Memory B cell (primary cell): ENCODE measurements at places on chromosomes 7 and 10.

- H3K4me3 ChIP-seq, result no peak overlapping the region
- peaks cover 2% of the 10 kb centered on the region for H3K36me3 ChIP-seq
- H3K27me3 ChIP-seq, result no peaks in the 10 kb centered on the region
- DNase-seq, result no peak
- H3K27ac ChIP-seq, result peak overlapping the region; percentile 65
Observed at GRCh38 chr7:3080106-3080505, 36.4 kb upstream of the CARD11 start.

DNA sequence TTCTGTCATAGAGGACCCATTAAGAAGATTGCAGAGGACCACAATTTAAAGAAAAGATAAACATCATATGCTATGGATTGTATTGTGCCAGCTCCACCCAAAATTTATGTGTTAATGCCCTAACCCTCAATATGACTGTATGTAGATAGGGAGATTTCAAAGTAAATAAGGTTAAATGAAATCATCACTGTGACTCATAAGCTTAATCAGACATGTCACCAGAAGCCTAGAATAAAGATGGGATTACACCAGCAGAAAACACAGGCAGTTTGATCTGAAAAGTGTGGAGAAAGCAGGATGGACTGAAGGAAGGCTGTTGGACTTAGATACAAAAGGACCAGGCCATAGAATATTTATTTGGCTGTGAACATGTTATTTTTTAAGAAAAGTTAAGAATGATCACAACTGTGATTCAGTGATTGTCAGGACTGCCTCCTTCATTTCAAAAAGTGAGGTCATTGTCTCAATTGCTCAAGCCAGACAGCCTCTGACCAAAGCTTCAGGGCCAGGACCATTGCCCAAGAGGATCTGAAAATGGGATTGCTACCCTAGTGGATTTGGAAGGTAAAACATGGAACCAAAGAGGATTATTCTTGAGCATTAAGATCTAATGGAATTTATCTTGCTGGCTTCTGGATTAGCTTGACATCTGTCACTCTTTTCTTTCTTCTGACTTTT, 270.8 kb upstream of the POM121L12 start:
- no peaks in the 10 kb centered on the region for H3K27me3 ChIP-seq
- no peak for DNase-seq
- no peak overlapping the region for H3K4me3 ChIP-seq
- no peaks in the 10 kb centered on the region for H3K4me1 ChIP-seq
- H3K27ac ChIP-seq, result no peak overlapping the region

GRCh38 chr7:158357898-158358821, 229.5 kb downstream of the PTPRN2 start:
- DNase-seq, result no peak
- H3K27me3 ChIP-seq, result peaks cover 2% of the 10 kb centered on the region
- H3K36me3 ChIP-seq, result no peaks in the 10 kb centered on the region

GRCh38 chr10:19579761-19580545, 236.3 kb upstream of the PLXDC2 start:
- H3K4me3 ChIP-seq, result no peak overlapping the region
- no peaks in the 10 kb centered on the region for H3K27me3 ChIP-seq
- no peak for DNase-seq

GRCh38 chr10:102770792-102771191, 27.0 kb downstream of the WBP1L start:
- no peaks in the 10 kb centered on the region for H3K27me3 ChIP-seq
- no peak overlapping the region for H3K4me3 ChIP-seq
- peaks cover 23% of the 10 kb centered on the region for H3K4me1 ChIP-seq
- no peak for DNase-seq

DNA sequence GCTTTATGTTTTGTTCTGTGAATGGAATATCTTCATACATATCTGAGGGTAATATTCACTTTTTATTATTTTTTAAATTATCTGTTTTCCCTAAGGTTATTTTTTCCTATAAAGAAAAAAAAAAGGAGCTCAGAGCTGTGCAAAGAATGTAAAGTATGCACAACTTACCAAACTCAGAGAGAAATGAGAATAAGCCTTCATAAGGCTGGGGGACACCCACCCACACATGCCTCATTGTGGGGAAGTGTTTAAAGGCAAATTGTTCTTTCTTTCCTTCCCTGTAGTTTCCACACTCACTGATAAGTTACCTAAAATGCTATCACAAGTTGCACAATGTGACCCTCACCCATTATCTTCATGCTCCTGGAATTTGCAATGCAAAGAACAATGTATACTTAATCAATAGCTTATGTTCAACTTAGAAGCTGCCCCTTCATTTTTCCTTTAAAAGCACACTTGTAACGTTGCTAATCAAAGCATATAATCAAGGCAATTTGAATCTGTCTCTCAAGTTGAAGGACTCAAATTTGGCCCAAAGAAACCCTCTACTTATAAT, 108.1 kb downstream of the GNAT3 start:
- no peaks in the 10 kb centered on the region for H3K27me3 ChIP-seq
- DNase-seq, result no peak
- H3K4me1 ChIP-seq, result no peaks in the 10 kb centered on the region
- no peaks in the 10 kb centered on the region for H3K36me3 ChIP-seq
- H3K4me3 ChIP-seq, result no peak overlapping the region

GRCh38 chr7:36852931-36853330, 128.6 kb upstream of the AOAH start:
- H3K36me3 ChIP-seq, result peaks cover 42% of the 10 kb centered on the region
- no peak overlapping the region for H3K27ac ChIP-seq
- no peaks in the 10 kb centered on the region for H3K4me1 ChIP-seq

DNA sequence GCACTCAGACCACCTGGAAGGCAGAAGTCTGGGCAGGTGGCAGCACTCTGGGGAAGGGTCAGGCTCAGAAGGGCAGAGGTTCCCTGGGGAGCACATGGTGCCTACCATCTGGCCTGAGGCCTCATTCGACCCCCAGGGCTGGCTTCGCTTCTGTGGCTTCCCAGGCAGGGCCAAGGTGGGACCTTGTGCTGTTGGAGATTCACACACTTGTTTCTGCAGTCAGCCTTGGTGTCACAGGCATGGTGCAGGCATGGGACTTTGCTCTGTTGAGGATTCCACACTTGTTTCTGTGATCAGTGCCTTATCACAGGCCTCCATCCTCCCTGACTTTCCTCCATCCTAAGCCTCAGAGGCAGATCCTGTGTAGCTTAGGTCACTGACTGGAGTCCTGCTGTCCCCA, 11.3 kb upstream of the FAM241B start:
- DNase-seq, result peak; percentile 2
- no peak overlapping the region for H3K4me3 ChIP-seq
- no peaks in the 10 kb centered on the region for H3K36me3 ChIP-seq
- H3K27ac ChIP-seq, result no peak overlapping the region
- H3K4me1 ChIP-seq, result peaks cover 7% of the 10 kb centered on the region

GRCh38 chr10:61389887-61390286, 63.3 kb downstream of the TMEM26 start:
- no peak overlapping the region for H3K27ac ChIP-seq
- no peak overlapping the region for H3K4me3 ChIP-seq
- H3K4me1 ChIP-seq, result peaks cover 8% of the 10 kb centered on the region

GRCh38 chr7:891805-892204, 15.5 kb downstream of the GET4 start:
- H3K4me3 ChIP-seq, result no peak overlapping the region
- DNase-seq, result no peak
- H3K36me3 ChIP-seq, result peaks cover 30% of the 10 kb centered on the region

- DNase-seq, result no peak
- H3K27ac ChIP-seq, result no peak overlapping the region
- H3K4me3 ChIP-seq, result no peak overlapping the region
- H3K27me3 ChIP-seq, result peaks cover 6% of the 10 kb centered on the region
- no peaks in the 10 kb centered on the region for H3K36me3 ChIP-seq
- H3K4me1 ChIP-seq, result no peaks in the 10 kb centered on the region
Observed at GRCh38 chr7:23889566-23889965, 179.5 kb downstream of the STK31 start.

- H3K4me3 ChIP-seq, result no peak overlapping the region
- H3K27ac ChIP-seq, result no peak overlapping the region
- no peak for DNase-seq
- H3K4me1 ChIP-seq, result no peaks in the 10 kb centered on the region
- no peaks in the 10 kb centered on the region for H3K27me3 ChIP-seq
Observed at GRCh38 chr7:99531354-99531765, 20.6 kb downstream of the FAM200A start.

DNA sequence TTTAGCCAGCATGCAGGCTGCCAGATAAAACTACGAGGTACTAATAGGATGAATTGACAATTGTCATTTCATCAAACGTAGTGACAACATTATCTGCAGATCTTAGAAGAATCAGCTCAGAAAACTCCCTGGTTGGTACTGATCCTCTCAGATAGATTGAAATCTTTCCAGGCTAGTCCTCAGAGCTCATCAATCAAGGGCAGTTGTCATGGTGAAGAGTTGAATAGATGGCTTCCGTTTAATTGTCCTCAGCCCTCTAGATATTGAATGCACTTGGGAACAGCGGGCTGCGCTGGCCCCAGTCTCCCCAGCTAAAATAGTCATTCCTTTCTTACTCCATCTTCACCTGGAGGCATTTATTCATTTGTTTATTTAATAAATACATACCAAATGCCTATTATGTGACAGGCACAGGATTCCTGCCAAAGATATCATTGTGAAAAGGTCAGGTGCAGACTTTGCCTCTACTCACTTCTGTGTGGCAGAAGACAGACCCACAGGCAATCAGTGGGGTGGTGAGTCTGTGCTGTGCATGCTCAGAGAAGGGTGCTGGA, 1081.6 kb downstream of the TYW1 start:
- H3K4me3 ChIP-seq, result no peak overlapping the region
- H3K36me3 ChIP-seq, result no peaks in the 10 kb centered on the region
- no peaks in the 10 kb centered on the region for H3K4me1 ChIP-seq
- no peak for DNase-seq
- no peak overlapping the region for H3K27ac ChIP-seq
- H3K27me3 ChIP-seq, result no peaks in the 10 kb centered on the region

DNA sequence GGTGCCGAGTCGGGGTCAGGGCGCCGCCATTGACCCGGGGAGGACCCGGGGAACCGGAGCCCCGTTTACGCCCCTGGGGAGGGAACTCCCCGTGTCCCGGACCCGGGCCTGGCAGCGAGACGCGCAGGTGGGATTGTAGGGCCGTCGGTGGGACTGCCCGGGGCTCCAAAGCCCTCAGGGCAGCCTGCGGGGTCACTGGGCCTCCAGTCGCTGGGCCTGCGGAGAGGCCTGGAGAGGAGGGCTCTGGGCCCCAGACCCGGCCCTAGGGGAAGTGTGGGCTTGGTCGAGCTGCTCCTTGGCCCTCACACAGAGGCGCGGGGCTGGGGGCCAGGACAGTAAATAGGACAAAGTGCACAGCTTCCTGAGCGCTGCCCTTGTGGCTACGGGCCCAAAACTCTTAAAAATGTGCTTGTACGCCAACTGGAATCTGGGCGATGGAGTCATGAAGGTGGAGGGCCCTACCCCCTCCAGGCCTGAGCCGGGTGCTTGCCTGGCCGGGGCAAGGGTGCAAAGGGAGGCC, 657 bp downstream of the ECHDC3 start:
- peaks cover 2% of the 10 kb centered on the region for H3K27me3 ChIP-seq
- H3K27ac ChIP-seq, result no peak overlapping the region
- no peak for DNase-seq
- H3K36me3 ChIP-seq, result no peaks in the 10 kb centered on the region
- H3K4me1 ChIP-seq, result peaks cover 7% of the 10 kb centered on the region
- H3K4me3 ChIP-seq, result peak overlapping the region; percentile 63

- H3K4me1 ChIP-seq, result peaks cover 2% of the 10 kb centered on the region
- H3K27me3 ChIP-seq, result peaks cover 10% of the 10 kb centered on the region
- no peak for DNase-seq
- H3K4me3 ChIP-seq, result no peak overlapping the region
- no peak overlapping the region for H3K27ac ChIP-seq
Observed at GRCh38 chr7:151206914-151207313, 3.4 kb downstream of the H2BK1 start.

GRCh38 chr10:69734797-69735468, 66.8 kb upstream of the COL13A1 start:
- H3K4me3 ChIP-seq, result no peak overlapping the region
- H3K36me3 ChIP-seq, result no peaks in the 10 kb centered on the region
- no peak for DNase-seq
- H3K27me3 ChIP-seq, result peaks cover 19% of the 10 kb centered on the region
- no peak overlapping the region for H3K27ac ChIP-seq

GRCh38 chr10:20995123-20995987, 98.2 kb upstream of the NEBL start:
- H3K4me3 ChIP-seq, result no peak overlapping the region
- H3K27ac ChIP-seq, result no peak overlapping the region
- no peaks in the 10 kb centered on the region for H3K27me3 ChIP-seq

DNA sequence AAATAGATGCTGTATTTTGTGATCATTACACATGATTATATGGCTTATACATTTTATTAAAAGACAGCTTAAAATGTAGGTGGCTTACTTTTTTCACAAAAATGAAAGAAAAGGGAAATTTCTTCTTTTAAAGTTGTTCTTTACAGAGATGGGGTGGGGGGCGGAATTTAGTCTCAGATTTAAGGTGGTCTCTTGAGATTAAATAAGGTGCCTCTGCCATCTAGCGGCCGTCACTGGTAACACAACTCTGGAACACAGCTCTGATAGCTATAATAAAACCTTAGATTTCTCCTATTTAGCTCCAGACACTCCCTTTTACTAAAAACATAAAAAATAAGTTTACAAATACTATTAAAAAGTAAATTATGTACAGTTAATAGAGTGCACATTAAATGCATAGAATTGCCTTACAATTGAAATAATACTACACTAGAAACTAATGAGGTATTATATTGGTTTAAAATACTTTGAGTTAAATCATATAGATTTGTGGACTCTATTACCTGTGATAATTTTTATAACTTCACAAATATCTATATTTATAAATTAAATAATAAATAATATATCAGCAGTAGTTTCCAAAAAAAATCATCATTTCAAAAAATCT, 210.9 kb downstream of the DGKB start:
- no peaks in the 10 kb centered on the region for H3K27me3 ChIP-seq
- no peaks in the 10 kb centered on the region for H3K36me3 ChIP-seq
- H3K27ac ChIP-seq, result no peak overlapping the region
- DNase-seq, result peak; percentile 28
- peaks cover 2% of the 10 kb centered on the region for H3K4me1 ChIP-seq
- no peak overlapping the region for H3K4me3 ChIP-seq

DNA sequence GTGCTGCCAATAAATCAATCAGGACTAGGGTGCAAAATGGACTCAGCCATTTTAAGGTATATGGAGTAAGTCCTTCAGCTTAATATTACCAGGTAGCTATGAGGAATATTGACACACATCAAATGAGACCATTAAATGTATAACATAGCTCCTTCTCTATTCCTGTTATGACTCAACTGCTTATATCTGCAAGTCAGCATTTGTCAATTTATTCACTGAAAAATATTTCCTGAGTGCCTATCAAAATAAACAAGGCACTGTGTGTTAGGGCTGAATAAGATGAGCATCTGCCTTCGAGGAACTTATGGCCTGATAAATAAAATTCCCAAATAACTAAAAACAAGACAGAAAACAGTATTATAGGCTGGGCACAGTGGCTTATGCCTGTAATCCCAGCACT, 113.8 kb downstream of the CDK6 start:
- H3K4me1 ChIP-seq, result peaks cover 5% of the 10 kb centered on the region
- DNase-seq, result no peak
- H3K27me3 ChIP-seq, result no peaks in the 10 kb centered on the region
- no peak overlapping the region for H3K4me3 ChIP-seq
- H3K27ac ChIP-seq, result no peak overlapping the region

- peaks cover 2% of the 10 kb centered on the region for H3K27me3 ChIP-seq
- H3K4me1 ChIP-seq, result no peaks in the 10 kb centered on the region
- DNase-seq, result no peak
- H3K36me3 ChIP-seq, result peaks cover 2% of the 10 kb centered on the region
- no peak overlapping the region for H3K4me3 ChIP-seq
- H3K27ac ChIP-seq, result no peak overlapping the region
Observed at GRCh38 chr10:68871105-68871711, 29.9 kb upstream of the DDX50 start.

- peaks cover 6% of the 10 kb centered on the region for H3K36me3 ChIP-seq
- no peak for DNase-seq
- H3K4me1 ChIP-seq, result peaks cover 50% of the 10 kb centered on the region
- peak overlapping the region; percentile 91 for H3K27ac ChIP-seq
- H3K4me3 ChIP-seq, result peak overlapping the region; percentile 87
Observed at GRCh38 chr10:11663763-11664555, 52.5 kb upstream of the USP6NL start.
